ENCODE measurements at places on chromosomes 16 and 17.

DNA sequence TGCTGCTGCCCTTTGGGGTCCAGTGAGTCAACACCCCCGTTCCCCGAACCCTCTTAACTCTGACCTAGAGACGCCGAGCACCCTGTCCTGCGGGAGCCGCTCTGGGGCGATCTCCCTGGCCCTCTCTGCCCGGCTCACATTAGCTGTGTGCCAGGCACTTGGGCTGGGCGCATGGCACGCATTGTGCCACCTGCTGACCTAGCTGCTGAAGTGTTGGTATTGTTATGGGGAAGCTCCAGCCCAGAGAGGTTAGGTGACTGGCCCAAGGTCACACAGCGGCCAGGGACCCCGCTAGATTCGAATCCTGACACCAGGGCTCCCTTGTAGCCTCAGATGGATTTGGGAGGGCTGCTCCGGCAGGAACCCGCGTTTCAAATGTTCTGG is 1.1 kb downstream of the HSD17B1 start:
- DNase-seq, result no peak

DNA sequence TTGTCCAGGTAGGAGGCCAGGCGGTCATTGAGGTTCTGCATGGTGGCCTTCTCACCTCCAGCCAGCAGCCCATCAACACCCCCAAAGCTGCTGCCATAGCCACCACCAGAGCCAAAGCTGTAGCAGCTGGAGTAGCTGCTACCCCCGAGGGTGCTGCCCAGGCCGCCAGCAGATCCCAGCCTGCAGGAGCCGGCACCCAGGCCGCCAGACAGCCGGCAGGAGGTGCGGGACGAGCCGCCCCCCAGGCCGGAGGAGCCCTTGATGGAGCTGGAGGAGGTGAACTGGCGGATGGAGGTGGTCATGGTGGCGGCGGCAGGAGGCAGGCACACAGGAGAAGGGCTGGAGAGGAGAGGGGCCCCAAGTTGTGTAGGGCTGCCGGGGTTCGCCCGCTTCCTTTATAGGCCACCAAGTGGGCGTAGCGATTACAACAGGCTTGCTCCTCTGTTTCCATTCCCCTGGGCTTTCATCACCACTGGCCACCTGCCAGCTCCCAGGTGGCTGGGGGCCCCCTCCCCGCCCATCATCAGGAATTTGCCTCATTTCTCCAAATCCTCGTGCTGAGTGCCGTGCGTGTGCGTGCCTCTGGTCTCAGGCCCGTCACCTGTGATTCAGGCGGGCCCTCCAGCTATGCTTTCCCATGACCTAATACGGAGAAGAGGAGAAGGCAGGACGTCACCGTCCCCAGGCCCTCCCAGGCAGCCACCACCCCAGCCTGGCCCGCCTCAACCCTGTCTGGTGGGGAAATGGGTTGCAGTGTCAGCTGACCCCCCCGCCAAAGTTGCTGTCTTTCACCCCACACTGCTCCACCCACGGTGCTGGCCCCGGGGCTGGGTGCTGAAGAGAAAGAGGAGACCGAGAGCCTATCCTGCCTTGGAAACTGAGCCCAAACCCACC is at the start of gene KRT17:
TSS of gene KRT17 (minus strand) at position 368 of the 894 bp plus-strand sequence. CDS start at position 302, 66 bp downstream.
- no peak for DNase-seq

DNA sequence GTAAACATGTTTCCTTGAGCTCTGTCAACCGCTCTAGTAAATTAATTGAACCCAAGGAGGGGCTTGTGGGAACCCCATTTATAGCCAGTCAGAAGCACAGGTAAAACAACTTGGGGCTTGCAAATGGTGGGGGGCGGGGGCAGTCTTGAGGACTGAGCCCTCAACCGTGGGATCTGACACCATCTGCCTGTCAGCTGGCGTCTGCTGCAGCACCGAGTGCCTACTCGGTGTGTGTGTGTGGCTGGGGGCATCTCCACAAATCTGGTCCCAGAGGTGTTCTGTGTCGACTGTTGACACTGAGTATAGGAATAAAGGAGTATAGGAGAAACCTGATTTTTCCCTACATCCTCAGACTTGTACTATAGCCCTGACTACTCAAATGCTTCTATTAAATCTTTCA is 20.6 kb downstream of the CREBBP start:
- DNase-seq, result no peak

- no peak for DNase-seq
Observed at GRCh38 chr17:16338391-16338790, 14.9 kb downstream of the CENPV start.

DNA sequence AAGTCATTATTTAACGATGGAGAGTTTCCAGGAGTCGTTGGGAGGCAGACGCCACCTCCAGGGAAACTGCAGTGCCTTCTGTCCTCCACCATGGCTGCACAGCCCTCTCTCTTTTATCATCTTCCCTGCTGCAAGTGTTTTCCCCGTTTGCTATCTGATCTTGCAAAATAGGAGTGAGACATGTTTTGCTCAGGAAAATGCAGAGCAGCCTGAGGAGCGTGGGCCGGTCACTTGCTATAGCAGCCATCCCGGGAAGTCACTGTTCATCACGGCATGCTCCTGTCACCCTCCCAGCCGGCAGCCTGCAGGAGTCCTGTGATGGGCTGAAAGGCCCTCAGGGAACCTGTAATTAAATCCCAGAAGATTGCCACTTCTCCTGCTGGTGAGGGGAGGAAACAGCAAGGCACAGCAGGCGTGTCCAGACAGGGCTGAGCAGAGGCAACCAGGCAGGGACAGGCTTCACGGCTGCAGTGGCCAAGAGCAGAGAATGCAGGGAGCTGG is 143.1 kb downstream of the GSG1L start:
- peak; percentile 60 for DNase-seq

DNA sequence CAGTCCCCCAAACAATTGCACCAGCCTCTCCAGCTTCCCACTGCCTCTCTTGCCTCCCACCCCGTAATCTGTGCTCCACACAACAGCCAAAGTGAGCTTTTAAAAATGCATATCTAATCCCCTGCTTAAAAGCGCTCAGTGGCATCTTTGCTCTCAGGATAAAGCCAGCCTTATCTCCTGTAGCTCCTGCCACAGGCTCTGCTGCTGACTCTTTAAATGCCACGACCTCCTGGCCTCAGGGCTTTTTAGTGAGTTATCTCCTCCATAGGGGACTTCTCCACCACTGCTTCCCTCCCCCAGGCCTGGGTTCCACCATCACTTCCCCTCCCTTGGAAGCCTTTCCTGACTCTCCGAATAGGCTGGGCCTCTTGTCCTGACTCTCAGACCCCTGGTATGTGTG is 98.6 kb downstream of the GNAO1 start:
- DNase-seq, result no peak

- no peak for DNase-seq
Observed at GRCh38 chr17:40530531-40530994, 29.1 kb upstream of the TNS4 start.

- no peak for DNase-seq
Observed at GRCh38 chr17:13727441-13728171, 125.9 kb upstream of the HS3ST3A1 start.

GRCh38 chr17:5741810-5742209 is 157.5 kb upstream of the NLRP1 start:
- DNase-seq, result no peak

DNA sequence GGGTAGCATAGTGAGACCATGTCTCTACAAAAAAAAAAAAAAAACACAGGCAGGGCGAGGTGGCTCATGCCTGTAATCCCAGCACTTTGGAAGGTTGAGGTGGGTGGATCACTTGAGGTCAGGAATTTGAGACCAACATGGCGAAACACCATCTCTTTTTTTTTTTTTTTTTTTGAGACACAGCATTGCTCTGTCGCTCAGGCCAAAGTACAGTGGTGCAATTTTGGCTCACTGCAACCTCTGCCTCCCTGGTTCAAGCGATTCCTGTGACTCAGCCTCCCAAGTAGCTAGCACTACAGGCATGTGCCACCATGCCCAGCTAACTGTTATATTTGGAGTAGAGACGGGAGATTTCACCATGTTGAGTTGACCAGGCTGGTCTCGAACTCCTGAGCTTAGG is 5.1 kb downstream of the RAMP2 start:
- no peak for DNase-seq

DNA sequence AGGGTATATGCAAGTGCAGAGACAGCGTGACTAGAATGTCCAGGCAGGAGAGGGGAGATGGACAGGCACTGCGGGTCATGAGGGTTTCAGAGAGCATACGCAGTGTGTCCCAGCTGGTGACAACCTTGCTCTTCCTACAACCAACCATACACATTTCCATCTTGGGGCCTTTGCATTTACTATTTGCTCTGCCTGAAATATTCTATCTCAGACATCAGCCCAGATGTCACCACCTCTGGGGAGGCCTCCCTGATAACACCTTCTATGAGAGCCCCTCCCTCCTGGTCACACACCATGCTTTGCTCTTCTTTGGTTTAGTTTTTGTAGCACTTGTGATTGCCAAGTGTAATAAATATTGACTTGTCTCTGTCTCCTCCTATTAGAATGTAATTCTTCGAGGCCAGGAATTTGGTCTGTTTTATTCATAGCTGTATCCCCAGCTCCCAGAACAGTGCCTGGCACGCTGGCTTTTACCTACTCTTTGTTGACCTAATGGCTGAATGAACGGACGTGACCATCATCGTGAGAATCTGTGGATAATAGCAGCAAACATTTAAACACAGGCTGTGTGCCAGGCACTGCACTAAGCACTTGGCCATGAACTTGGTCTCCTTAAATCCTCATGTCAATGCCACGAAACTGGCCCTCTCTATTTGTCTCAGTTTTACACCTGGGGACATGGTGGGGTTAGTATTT is 51.9 kb downstream of the PLCG2 start:
- DNase-seq, result no peak

- peak; percentile 14 for DNase-seq
Observed at GRCh38 chr16:14399378-14400284, 230.4 kb downstream of the PARN start.

- no peak for DNase-seq
Observed at GRCh38 chr16:17391715-17392114, 79.0 kb downstream of the XYLT1 start.

DNA sequence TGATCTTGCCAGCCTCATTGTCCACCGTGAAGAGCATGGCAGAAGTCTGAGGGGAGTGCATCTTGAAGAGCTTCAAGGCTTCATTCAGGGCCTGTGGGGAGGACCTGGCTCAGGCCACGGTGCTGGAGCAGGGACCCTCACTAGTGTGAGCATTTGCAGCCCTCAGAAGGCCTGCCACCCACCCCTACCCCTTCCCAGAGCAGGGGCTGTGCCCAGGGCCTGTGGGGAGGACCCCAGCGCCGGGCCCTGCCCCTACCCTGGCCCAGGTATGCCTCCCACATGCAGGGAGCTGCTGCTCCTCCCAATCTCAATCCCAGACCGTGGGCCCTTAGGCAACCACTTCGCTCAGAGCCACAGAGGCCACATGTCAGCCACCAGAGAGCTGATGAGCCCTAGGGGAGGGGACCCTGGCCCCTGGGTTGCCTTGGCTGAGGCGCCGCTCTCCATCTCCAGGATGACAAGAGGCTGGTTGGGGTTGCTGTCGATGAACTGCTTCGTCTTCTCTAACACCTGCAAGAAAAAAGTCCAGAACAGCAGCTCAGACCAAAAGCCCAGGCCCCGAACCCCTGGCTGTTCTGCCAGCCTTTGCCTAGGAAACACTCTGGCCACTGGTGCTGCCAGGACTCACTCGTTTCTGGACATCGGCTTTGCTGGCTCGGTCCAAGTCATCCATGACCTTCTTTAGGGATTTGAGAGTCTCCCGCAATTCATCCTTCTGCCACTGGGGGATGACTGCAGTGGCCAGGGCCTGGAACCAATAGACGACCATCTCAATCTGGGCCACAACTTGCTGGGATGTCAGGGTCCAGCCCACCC is 1.8 kb upstream of the EXOSC6 start:
- peak; percentile 30 for DNase-seq

GRCh38 chr16:901715-902601 is 68.8 kb downstream of the LMF1 start:
- DNase-seq, result peak; percentile 78

GRCh38 chr16:55634193-55634592 is 21.6 kb upstream of the SLC6A2 start:
- DNase-seq, result no peak

GRCh38 chr17:61196302-61196704 is 203.3 kb upstream of the TBX2 start:
- no peak for DNase-seq

GRCh38 chr17:39962642-39963220 is at the start of gene GSDMA:
GSDMA (plus strand) TSS chr17:39963004; CDS start chr17:39965688, 2,684 bp downstream.
- DNase-seq, result no peak

DNA sequence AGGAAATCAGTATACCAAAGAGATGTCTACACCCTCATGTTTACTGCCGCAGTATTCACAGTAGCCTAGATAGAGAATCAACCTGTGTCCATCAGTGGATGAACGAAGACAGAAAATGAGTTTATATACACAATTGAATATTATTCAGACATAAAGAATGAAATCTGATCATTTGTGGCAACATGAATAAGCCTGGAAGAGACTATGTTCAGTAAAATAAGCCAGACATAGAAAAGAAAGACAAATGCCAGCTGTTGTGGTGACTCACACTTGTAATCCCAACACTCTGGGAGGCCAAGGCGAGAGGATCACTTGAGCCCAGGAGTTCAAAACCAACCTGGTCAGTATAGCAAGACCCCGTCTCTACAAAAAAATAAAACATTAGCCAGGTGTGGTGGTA is 16.1 kb downstream of the NUDT16L1 start:
- no peak for DNase-seq

- peak; percentile 13 for DNase-seq
Observed at GRCh38 chr17:68906638-68907037, 48.6 kb downstream of the ABCA8 start.

GRCh38 chr16:52350031-52350642 is 196.8 kb downstream of the TOX3 start:
- no peak for DNase-seq

GRCh38 chr17:10608244-10608643 is 48.9 kb downstream of the MYH3 start:
- no peak for DNase-seq

GRCh38 chr17:73952480-73953205 is 250.8 kb upstream of the RPL38 start:
- DNase-seq, result no peak

- DNase-seq, result no peak
Observed at GRCh38 chr16:27822529-27822928, 241.0 kb downstream of the GSG1L start.

GRCh38 chr17:45307290-45308015 is 9.4 kb downstream of the MAP3K14 start:
- DNase-seq, result no peak

GRCh38 chr16:47858333-47858982 is 297.3 kb downstream of the ABCC12 start:
- DNase-seq, result peak; percentile 5

GRCh38 chr16:7107436-7107835 is 225.2 kb upstream of the RBFOX1 start:
- DNase-seq, result no peak

GRCh38 chr16:2121853-2122252 is 13.8 kb downstream of the PKD1 start:
- DNase-seq, result peak; percentile 58
